ENCODE measurements at places on chromosomes 2 and 18. TPM values are rescaled to one million over a fixed set of nuclear protein-coding genes. Genes with fewer than 3 reads are reported as not detected.

ASB3 gene
- 9.1 TPM for total RNA-seq

EFHD1 gene
- 3.6 TPM for total RNA-seq

ERBB4 gene
- total RNA-seq: not detected

TUBB8B gene
- not detected for total RNA-seq

FEV gene
- total RNA-seq: not detected

CCDC68 gene
- 2.7 TPM for total RNA-seq

EVX2 gene
- total RNA-seq: not detected

STEAP3 gene
- 62.4 TPM for total RNA-seq

CD207 gene
- total RNA-seq: not detected

BOLL gene
- total RNA-seq: not detected

AGAP1 gene
- 20.4 TPM for total RNA-seq

MYOM1 gene
- total RNA-seq: 0.19 TPM

VIL1 gene
- total RNA-seq: 0.24 TPM

GCG gene
- total RNA-seq: not detected

ADAM23 gene
- 9.6 TPM for total RNA-seq

SERPINB13 gene
- not detected for total RNA-seq

CACNB4 gene
- 0.15 TPM for total RNA-seq

HOXD13 gene
- 0.29 TPM for total RNA-seq

NETO1 gene
- total RNA-seq: not detected

CRYBA2 gene
- total RNA-seq: not detected

SLC9A4 gene
- total RNA-seq: not detected

KLHL30 gene
- 0.17 TPM for total RNA-seq

SOX11 gene
- not detected for total RNA-seq

LDAH gene
- total RNA-seq: 15.4 TPM

ABCG8 gene
- not detected for total RNA-seq

LRRC30 gene
- not detected for total RNA-seq

ANKRD62 gene
- total RNA-seq: not detected

ATG9A gene
- 45.4 TPM for total RNA-seq
